T-cell (primary cell): ENCODE measurements at places on chromosomes 2 and 18.

GRCh38 chr2:112907001-112907949 is 3.7 kb upstream of the IL37 start:
- no peak for DNase-seq

DNA sequence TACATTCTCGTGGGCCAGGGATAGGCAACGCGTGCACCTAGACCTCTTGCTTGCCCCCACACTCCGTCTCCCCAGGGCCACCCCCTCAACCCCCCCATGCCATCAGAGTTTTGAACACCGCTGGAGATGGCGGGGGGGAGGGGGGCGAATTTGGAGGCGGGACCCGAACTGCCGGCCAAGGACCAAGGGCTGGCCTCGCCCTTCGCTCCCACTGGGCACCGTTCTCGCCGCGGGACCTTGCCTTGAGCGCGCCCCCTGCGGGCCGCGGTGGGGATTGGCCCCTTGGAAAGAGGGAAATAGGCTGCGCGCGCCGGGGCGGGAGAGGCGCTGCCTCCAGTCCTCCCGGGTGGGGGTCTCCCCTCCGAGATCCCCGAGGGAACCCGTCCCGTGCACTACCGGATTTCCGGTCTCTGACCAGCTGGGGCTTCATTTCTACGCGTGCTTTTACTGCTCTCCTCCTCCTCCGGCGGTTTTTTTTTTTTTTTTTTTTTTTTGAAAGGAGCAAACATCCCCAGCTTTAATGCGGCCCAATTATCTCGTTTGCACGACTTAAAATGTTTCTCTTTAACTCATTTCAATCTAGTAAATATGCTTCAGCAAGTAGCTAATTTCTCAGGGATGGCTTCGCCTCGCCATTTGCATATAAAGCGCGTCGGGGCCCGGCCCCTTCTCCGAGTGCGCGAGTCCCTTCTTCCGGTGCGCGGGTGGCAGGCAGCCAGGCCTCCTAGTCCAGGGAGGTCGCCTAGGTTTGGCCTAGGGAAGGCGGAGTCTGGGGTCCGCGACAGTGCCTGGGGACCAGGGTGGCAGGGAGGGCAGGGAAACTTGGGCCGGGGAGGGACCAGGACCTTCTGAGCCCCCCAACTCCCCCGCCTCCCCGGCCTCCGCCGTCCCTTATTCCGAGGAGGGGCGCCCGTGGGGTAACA is 10.0 kb upstream of the GBX2 start:
- no peak for DNase-seq

- DNase-seq = no peak
Measured at GRCh38 chr2:66562304-66562685, 127.4 kb downstream of the MEIS1 start.

- DNase-seq = no peak
Measured at GRCh38 chr2:52775674-52776073, 991.9 kb upstream of the CHAC2 start.

DNA sequence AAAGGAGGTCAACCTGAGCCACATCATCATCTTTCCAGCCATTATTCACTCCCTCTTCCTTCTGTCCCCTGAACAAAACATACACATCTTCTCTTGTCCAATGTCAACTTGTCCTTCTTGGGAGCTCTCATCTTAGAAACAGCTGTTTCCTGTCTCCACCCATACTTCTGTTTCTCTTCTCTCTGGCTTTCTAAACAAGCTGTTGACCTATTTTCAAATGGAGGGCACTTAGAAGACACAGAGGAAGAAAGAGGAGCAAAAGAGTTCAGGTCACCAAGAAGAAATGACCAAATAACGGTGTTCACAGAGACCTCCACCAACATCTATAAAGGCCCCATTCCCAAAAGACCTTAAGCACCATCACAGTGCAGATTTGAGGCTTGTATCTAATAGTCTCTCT is 355.9 kb upstream of the HNRNPA3 start:
- DNase-seq = no peak

GRCh38 chr18:67778016-67778415 is 261.5 kb upstream of the DSEL start:
- DNase-seq = no peak

DNA sequence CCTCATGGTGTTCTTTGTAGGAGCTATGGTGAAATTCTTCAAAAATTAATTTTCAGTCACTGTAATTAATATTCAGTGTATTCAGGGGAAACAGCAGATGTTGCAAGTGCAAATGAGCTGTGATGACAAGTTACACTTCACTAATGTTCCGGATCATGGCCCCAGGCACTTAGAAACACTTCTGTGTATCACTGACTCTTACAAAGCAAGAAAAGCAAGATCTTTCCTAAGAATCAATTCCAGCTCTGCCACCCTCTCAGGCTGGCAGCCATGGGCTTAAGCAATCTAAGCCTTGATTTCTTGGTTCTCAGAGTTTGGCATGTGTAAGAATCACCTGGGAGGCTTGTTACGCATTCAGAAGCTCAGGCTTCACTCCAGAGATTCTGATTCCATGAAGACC is 78.0 kb downstream of the MARCHF4 start:
- DNase-seq = no peak

DNA sequence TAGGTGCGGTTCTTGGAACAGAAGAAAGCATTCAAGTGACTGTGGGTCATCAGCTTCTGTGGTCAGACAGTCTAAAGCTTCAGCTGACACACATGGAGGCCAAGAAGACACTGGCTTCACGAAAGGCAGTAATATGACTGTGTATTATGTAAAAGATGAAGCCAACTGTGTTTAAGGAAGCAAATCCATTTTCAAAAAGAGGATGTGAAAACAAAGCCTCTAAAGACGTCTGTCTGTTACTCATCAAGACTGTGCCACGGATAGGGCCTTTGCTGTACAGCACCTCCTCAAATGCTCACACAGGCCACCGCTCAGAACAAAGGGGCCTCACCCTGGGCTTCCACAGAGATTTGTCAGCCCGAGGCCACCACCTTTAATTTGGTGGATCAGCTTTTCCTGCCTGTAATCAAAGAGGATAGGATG is 21.1 kb upstream of the TMEM163 start:
- no peak for DNase-seq

GRCh38 chr2:234671231-234671630 is 174.3 kb upstream of the ARL4C start:
- DNase-seq = no peak

DNA sequence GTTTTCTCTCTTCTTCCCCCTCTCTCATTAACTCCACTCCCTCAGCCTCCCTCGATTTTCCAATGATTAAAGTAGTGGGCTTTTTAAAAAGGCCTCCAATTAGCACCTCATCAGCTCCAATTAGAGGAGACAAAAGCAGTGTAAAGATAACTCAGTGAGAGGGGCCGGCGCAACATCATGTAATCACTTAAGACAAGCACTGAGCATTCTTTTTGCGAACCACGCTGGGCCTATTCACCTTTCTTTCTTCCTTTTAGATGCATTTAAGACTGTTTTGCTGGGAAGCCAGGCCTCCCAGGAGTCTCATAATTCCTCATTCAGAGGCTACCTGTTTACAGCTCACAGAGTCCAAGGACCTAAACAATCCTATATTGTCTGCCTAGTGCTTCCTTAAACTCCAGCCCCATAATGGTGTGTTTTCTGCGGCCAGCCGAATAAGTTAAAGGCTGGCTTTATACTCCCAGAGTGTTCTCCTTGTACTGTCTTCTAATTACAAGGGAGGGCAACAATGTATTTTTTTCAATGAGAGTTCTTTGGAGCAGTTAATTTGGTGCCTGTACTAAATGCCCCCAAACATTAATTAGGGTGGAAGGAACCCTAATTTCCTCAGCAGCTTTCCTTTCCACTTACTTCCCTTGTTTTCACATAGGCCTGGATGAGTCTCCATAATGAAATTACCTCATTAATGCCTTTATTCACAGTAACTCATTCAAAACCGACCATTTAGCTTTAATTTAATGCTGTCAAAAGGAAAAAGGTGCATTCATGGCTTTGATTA is 28.0 kb upstream of the LMAN1 start:
- no peak for DNase-seq

GRCh38 chr2:100900156-100900795 is 80.3 kb downstream of the NPAS2 start:
- no peak for DNase-seq

DNA sequence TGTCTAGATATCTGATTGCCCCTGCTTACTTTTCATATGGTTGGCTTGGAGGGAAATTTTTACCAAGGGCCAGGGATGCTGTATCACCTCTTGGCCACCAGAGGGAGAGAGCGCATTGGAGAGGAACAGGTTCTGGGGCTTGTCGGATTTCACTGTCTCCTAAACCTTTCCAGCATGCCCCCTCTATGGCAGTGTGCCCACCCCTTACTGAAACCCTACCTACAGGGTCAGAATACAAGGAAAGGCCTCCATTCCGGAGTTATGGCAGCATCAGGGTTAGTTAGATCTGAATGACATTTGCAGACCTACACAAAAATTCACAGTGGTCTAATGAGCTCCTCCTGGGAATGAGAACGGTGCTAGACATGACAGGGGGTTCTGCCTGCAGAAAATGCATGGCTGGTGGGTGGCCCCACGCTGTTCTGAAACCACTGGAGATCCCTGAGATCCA is 5.8 kb downstream of the SLC14A2 start:
- peak; percentile 9 for DNase-seq

DNA sequence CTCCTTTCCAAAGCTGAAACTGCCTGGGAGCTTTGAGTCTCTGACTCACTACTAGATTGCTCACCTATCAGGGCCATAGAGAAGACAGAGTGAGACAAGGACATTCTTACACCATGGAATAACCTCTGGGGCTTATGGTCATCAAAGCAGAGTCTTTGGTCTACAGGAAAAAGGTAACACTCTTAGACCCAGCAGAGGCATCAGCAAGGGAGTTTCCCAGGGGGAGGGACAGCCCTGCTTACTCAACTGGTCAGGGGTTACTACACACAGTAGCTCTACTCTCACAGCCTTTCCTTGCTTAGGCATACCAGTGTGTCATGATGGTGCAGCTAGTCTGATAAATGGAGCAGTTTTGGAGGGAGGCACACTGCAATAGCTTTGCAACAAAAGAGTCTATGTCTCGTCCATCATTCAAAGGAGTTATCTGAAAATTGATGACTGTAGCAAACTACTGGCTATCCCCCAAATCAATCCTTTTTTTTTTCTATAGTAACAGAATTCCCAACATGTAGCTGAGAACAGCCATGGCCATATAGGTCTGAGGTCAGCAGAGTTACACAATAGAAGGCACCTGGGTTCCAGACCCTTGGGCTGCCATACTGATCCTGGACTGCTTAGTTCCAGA is 22.4 kb upstream of the CD28 start:
- no peak for DNase-seq

DNA sequence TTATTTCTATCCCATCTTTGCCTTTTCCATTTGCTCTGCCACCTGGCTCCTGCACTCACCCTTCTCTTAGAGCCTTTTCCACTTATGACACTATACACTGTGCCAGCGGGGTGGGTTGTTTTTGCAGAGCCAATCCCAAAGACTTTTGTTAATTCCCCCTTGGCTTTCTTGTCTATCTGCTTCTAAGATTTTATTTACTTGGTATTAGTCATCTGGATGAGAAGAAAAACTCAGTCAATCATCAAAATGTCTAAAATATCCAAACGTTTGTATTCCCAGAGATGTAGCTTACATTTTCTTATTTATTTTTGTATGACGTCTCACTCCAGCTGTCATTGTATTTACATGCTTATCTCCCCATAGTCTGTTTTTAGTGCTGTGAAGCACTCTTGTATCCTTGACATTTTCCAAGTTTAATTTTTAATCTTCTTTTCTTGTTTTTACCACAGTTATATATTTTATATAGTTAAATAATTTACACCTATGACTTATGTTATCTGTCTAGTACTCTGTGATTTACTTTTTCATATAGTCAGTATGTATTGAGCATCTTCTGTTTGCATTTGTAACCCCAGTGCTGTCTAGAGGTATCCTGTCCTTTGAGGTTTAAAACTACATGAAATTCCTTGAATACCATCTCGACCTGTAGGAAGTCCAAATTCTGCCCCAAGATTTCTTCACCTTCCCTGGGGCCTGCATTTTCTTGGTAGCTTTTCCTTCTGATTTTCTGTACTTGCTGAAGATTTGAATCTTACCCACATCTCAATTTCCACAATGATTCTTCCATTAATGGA is 55.1 kb downstream of the COL4A3 start:
- no peak for DNase-seq

GRCh38 chr2:202035089-202035940 is 1.7 kb downstream of the FZD7 start:
- no peak for DNase-seq

GRCh38 chr2:180776921-180777320 is 203.5 kb upstream of the UBE2E3 start:
- DNase-seq = no peak

GRCh38 chr18:75161256-75162028 is 47.5 kb downstream of the PTGR3 start:
- no peak for DNase-seq

DNA sequence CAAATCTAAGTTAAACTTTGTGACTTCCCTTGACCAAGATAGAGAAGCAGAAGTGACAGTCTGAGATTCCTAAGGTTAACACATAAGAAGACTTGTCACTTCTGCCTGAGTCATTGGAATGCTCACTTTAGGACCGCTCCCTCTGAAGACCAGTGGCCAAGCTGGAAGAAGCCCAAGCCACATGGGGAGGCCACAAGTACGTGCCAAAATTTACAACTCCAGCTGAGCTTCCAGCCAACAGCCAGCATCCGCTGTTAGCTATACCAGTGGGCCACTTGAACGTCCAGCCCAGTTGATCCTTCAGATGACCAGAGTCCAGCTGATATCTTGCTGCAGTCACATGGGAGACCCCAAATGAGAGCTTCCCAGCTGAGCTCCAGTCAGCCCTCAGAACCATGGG is 18.1 kb upstream of the ANTXR1 start:
- no peak for DNase-seq

- DNase-seq = no peak
Measured at GRCh38 chr18:21742315-21742687, 1.7 kb downstream of the MIB1 start.

- no peak for DNase-seq
Measured at GRCh38 chr2:234747032-234747431, 204.8 kb upstream of the SH3BP4 start.

GRCh38 chr2:114421781-114422180 is 20.7 kb upstream of the DPP10 start:
- DNase-seq = no peak

DNA sequence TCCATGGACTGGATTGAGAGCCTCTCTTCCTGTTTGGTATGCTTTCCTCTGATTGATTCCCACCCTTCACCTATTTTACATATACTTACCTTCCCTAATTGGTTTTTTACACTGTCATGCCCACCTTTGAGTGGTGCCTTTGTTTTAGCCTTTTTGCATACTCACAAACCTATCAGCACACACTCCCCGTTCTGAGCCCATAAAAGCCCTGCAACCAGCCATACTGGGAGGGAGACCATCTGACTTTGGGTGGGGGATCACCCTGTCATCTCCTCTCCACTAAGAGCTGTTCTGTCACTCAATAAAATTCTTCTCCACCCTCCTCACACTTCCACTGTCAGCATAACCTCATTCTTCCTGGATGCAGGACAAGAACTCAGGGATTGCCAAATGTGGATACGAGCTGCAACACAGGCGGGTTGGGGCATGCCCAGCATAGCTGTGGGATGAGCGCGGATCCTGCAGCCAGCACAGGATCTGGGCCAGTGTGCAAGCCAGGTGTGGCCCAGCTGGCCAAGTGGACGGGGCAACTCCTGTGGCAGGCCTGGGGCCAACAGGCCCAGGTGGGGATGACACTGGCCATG is 9.4 kb upstream of the MOB1A start:
- DNase-seq = no peak

- DNase-seq = no peak
Measured at GRCh38 chr2:23596316-23596885, 211.4 kb downstream of the KLHL29 start.
